ENCODE measurements at places on chromosomes 11 and 22.

GRCh38 chr11:6486256-6486655 lies 5.0 kb downstream of the TIMM10B start:
- DNase-seq, result no peak

- DNase-seq, result no peak
These were observed 5.2 kb upstream of the SMTN start for GRCh38 chr22:31075961-31076360.

- DNase-seq, result no peak
These were observed 10.8 kb downstream of the SLC35C1 start for GRCh38 chr11:45815747-45816146.

DNA sequence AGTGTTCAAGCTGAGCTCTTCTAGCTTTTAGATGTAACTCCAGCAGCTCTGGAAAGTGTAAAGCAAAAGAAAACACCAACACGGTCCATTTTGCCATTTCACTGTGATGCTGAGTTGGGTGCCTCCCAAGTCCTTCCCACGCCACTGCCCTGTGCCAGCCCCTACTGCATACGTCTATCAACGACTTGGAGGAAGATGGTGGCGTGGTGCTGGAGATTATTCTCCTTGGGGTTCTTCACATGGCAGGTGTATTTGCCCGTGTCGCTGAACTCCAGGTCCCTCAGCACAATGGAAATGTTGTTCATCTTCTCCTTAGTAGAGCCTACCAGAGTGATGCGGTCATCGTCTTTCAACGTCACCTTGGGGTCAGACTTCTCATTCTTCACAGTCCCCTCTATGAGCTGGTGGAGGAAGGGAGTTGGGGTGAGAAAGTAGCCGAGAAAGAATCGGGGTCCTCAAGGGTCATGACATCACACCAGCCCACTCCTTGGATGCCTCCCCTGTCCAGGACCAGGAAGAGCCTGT lies 8.9 kb downstream of the SCN4B start:
- DNase-seq, result no peak

GRCh38 chr11:32939046-32939445 lies 46.4 kb downstream of the QSER1 start:
- no peak for DNase-seq
